ENCODE measurements at places on chromosomes 6 and 20.
A peak's percentile ranks its signal among the peaks of the same experiment; 100 is the strongest.

DNA sequence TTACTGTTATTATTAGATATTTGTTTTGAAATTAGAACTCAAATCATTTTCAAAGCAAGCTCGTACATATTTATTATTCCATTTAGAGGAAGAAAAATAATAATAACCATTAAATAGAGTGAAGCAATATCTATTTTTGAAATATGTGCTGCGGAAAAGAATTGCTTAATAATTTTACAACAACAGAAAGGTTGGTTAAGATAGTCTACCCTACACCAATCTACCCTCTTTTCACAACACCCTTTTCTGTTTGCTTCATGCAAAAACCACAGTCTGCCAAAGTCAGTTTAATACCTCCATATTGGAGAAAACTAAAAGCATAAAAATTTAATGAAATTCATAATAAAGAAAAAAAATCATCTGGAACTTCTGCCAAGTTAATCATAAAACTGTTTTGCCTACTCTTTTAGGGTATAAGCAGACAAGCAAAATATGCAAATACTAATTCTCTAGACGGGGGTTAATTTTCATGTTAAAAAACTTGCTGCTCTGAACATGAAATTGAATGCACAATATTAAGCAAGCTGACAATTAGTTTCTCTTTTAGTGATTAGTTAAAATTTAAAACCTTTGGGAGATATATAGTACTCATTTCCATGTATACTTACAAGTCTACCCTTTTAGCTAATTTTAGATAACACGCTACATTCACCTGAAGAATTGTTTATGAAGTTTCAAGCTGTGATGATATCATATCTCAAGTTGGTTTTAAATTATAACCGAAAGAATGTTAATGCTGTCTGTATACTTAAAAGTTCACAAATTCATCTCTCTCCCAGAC, 100.2 kb downstream of the AHI1 start:
- H3K4me3 ChIP-seq, result no peak overlapping the region
- no peak overlapping the region for H3K27ac ChIP-seq
- no peaks in the 10 kb centered on the region for H3K4me1 ChIP-seq
- no peaks in the 10 kb centered on the region for H3K36me3 ChIP-seq
- no peaks in the 10 kb centered on the region for H3K27me3 ChIP-seq
- no peak for DNase-seq

DNA sequence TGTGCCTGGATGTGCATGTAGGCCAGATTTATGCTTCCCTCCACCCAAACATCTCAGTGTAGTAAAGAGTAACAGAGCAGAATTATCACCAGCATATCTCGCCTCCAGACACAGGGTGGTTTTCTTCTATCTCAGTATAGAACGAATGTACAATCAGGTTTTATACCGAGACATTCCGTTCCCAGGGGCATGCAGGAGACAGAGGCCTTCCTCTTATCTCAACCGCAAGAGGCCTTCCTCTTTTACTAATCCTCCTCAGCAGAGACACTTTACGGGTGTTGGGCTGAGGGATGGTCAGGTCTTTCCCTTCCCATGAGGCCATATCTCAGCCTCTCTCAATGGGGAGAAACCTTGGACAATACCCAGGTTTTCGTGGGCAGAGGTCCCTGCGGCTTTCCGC, 36.4 kb upstream of the MC3R start:
- no peaks in the 10 kb centered on the region for H3K36me3 ChIP-seq
- no peaks in the 10 kb centered on the region for H3K4me1 ChIP-seq

DNA sequence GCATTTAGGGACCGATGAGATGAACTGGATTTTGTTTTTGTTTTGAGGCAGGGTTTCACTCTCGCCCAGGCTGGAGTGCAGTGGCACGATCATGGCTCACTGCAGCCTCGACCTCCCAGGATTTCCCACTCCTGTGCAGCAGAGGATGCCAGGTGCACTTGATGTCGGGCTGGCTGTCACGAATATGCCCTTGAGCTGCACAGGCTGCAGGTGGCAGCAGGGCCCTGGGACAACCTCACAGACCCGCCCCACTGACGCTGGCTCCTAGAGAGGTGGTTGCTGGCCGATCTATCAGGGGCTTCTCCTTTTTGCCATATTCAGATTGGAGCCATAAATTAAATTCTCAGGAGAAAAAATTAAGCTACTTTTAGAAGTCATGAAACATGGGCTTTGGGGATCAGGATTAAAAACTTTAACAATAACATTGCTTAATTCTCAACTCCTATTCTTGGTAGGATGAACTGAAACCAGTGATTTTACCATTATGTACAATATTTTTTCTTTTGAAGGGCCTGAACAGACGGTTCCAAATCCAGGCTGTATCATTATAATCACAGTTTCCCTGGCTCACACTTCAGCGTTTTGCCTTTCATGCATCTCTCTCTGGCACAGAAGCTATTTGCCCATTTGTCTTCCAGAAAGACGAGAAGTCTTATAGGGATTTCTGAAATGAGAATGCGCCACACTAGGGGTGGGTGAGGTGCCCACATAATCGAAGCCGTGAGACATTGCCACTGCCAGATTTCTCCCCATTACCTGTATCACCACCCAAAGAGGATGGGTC, 32.4 kb downstream of the NQO2 start:
- no peaks in the 10 kb centered on the region for H3K36me3 ChIP-seq
- peak; percentile 26 for DNase-seq
- H3K4me3 ChIP-seq, result no peak overlapping the region
- H3K27me3 ChIP-seq, result no peaks in the 10 kb centered on the region
- no peak overlapping the region for H3K27ac ChIP-seq

DNA sequence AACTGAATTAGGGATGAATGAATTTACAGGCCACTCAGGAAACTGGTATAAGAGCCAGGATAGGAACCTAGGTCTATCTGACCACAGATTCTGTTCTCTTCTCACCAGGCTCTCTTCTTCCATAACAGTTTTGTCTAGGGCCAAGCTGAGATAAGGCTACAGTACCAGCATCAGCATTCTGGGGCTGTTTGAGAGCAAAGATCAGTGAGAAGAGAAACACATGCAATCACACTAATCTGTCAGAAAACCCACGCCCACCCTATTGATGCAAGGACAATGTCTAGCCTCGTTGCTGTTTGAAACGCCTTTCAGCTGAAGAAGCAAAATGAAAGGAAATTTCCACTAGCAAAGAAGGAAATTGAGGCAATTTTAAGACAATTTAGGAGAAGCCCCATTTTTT, 137.7 kb downstream of the LCA5 start:
- DNase-seq, result no peak
- no peaks in the 10 kb centered on the region for H3K36me3 ChIP-seq
- no peak overlapping the region for H3K27ac ChIP-seq
- no peak overlapping the region for H3K4me3 ChIP-seq
- no peaks in the 10 kb centered on the region for H3K4me1 ChIP-seq

DNA sequence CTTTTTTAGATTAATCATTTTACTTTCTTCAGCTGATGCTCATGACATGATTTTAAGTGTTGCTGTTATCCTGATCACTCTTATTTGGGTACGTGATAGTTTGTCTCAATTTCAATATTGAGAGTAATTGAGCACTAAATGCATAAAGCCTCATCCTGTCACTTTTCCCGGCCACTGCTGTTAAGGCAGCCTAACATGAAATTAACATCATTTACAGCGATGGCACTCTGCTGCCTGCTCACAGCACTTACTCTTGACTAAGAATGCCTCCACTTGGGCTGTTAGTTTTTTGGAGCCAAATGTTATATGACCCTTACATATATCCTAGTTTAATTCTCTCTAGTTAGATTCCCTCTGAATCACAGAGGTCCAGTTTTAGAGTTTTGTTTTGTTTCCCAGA, 107.3 kb downstream of the SLX4IP start:
- H3K27me3 ChIP-seq, result no peaks in the 10 kb centered on the region
- H3K27ac ChIP-seq, result no peak overlapping the region
- no peaks in the 10 kb centered on the region for H3K36me3 ChIP-seq

DNA sequence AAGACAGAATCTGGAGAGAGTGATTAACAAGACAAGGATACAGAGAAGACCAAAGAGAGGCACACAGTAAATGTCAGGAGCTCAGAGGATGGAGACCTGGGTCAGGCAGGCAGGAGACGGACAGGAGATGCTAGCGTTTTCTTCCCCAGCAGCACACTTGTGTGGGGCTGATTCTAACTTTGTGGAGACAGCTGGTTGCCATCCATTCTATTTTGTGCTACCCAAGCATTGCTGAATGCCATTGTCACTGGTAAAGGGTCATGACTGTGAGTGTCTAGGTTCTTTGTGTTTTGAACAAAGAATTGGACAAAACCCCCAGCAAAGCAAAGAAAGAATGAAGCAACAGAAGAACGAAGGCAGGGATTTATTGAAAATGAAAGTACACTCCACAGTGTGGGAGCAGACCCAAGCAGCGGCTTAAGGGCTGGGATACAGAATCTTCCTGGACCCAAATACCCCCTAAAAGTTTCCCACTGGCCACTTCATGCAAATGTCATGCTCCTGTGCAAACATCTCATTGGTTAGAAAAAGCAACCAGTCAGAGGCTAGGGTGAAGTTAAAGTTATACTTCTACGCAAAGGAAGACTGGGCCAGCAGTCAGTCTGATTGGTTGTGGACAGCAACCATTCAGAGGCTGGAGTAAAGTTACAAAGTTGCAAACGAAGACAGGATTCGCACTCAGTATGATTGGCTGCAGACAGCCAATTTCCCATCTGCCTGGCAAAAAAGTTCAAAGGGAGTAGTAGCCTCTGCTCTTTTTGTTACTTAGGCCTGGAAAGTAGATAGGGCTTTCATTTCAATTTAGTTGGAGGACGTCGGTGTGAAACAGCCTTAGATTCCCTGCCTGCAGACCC, 17.5 kb downstream of the PTK7 start:
- H3K4me1 ChIP-seq, result no peaks in the 10 kb centered on the region
- H3K27ac ChIP-seq, result no peak overlapping the region
- H3K4me3 ChIP-seq, result no peak overlapping the region
- no peak for DNase-seq
- no peaks in the 10 kb centered on the region for H3K36me3 ChIP-seq
- H3K27me3 ChIP-seq, result no peaks in the 10 kb centered on the region

Data from CD4-positive, alpha-beta T cell (primary cell).